ENCODE measurements at places on chromosomes 5 and 9.

DNA sequence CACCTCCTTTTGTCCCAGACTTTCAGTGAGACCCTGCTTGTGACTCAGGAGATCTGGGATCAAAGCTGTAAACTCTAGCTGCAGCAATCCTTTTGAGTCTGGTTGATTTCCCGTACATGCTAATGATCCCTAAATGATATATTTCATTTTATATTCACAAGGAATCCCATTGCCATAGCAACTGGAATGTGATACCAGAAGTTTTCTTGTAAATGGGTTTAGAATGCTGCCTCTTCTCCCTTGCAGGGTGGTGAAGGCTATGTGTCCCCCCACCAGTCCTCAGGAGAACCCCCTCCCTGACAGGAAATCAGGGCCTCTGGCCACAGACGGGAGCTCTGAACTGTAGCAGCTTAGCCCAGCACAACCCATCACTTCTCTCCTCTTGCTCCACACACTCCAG lies 215.0 kb downstream of the FSTL4 start:
- DNase-seq, result no peak

- DNase-seq, result no peak
These were observed 28.1 kb upstream of the TCF7 start for GRCh38 chr5:134086225-134086942.

DNA sequence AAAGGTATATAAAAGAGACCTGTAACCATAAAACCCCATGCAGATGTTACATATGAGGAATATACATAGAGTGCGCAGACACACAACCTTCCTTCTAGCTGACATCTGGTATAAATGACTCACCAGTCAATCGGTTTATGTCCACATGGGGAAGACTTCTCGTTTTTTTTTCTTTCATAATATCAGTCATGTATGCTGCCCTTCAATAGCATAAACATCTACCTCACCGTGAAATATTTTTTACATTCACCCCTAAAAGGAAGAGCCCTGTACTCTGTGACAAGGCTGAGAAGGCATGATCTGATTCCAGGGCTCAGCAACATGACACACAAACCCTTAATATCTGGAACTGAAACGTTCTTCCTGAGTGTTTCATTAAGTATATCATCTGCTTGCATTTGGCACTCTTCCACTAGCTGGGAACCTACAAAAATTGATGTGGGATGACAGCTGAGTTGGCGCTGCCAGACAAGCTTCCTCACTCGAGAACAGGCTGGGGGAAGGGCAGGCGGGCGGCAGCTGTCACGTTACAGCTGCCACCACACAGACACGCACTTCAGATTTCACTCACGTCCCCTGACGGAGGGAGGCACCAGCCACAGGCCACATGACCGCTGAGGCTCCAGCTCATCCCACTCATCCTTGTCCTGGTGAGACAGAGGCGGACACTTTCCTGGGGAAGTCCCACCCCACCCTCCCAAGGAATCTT lies 74.2 kb downstream of the SHB start:
- peak; percentile 93 for DNase-seq

DNA sequence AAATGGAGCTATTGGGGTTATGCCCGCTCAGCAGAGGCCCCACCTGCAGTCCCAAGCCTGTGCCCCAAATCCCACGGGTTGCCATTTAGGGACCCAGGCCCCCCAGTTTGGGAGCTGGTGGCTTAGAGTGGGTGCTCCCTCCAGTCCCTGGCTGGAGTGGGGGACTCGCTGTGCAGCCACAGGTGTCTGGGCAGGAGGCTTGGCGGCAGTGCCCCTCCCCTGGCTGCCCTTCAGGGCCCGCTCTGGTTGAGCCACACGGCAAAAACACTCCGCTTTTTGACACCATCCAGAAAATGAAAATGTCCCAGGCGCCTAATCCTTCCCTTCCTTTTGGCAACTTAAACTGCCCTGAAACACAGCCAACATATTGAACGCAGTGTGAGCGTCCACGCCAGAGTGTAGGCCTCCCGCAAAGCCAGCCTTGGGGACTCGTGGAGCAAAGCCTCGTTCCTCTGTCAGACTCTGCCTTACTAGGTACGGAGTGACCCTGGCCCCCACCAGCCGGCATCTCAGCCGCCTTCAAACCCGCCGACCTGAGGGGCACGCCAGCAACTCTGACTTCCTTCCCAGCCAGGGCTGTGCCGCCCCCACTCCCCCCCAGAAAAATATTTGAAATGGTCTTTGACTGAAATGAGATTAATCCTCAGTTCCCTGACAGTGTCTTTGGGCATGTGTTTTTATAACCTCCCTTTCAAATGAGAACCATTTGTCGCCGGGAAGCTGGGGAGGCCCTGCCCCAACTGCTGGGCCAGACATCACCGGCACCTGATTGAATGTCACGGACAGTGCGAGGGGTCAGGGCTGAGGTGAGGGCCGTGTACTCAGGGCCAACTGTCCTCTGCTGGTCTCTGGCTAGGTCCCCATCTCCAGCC lies 98.5 kb upstream of the LMX1B start:
- DNase-seq, result no peak

DNA sequence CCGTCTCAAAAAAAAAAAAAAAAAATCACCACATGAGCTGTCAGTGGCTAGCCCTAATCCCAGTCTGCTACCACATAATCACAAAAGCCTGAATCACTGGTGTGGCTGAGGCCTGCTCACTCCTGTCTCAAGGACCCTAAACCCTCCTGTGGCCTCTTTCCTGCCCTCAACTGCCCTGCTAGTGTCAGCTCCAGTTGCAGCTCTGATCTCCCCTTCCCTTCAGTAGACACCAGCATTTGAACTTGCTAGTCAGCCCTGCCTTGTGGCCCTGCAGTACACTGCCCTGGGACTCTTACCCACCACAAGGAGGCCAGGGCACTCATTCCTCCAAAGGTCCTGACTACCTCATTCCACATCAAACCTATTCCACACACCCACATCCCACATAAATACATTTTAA lies 9.5 kb upstream of the P4HA2 start:
- DNase-seq, result no peak

DNA sequence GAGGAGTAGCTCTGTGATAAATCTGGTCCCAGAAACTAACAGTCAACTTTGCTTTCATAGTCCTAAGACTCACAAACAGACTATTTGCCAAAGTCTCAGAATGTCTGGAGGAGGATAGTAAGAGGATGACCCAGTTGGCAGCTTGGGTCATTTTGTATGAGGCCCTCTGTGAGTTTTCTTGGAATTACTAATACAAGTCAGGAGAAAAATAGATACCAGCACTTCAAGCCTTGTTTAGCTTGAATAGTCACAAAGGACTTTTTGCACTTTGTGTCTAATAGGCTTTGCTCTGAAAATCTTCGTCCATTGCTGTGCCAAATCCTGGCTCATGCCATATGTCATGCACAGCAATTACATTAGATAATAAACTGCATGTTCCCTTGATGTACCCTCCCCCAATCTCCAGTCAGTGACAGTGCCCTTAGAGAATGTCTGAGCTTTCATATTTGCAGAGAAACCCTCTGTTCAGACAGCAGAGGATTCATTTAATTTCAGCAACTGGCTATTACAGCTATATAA lies 612.8 kb downstream of the CSNK1G3 start:
- DNase-seq, result no peak

DNA sequence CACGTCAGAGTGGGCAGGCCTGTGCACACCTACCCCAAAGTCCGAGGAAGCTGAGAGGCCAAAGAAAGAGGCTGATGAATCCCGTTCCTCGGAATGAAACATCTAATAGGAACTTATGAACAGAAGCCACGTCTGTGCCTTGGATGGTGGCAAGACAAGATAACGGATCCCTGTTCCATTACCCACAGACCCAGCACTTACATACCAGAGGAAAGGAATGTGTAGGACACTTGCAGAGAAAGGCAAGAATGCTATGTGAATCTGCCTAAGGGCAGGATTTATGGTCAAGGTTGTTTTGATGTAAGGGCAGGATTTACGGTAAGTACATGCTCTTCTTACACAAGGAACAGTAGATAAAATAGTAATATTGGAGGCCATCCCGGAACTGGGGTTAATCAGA lies 93.2 kb downstream of the WDR41 start:
- no peak for DNase-seq

GRCh38 chr9:4979239-4979638 lies 5.8 kb upstream of the JAK2 start:
- no peak for DNase-seq

GRCh38 chr5:145723516-145723915 lies 111.6 kb downstream of the PRELID2 start:
- DNase-seq, result no peak

- no peak for DNase-seq
These were observed 20.1 kb upstream of the KIF4B start for GRCh38 chr5:154993461-154993860.

GRCh38 chr9:35932735-35933134 lies 23.4 kb downstream of the SPAAR start:
- DNase-seq, result no peak

GRCh38 chr5:115588640-115589039 lies 13.6 kb downstream of the TICAM2 start:
- DNase-seq, result no peak

GRCh38 chr9:72464857-72465592 lies 56.4 kb upstream of the TMC1 start:
- DNase-seq, result no peak

- DNase-seq, result no peak
These were observed 285.4 kb downstream of the MAST4 start for GRCh38 chr5:66881480-66882161.

- DNase-seq, result no peak
These were observed 686 bp downstream of the BRD9 start for GRCh38 chr5:891837-892393.

GRCh38 chr9:122366074-122366660 lies 4.7 kb upstream of the PTGS1 start:
- DNase-seq, result no peak

GRCh38 chr9:27248702-27249101 lies 48.2 kb downstream of the EQTN start:
- DNase-seq, result no peak

DNA sequence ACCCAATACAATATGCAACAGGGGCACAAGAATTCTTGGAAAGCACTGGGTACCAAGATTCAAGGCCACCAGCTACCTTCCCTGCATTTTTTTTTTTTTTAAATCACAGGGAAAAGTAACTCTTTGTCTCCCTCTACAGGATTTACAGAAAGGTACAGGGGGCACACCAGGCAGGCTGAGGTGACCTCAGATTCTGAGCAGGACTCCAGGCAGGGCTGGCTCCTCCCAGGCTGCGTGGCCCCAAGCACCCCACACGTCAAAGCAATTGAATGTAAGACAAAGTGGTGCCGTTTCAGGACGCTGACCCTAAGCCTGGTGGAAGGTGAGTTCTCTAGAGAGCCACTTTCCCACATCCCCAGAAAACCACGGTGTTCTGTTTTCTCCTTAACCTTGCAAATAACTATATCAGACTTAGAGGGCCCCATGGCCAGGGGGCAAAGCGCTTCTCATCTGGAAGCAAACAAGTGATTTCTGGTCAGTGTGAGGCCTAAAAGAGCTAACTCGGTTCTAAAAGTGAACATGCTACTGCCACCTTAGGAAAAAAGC lies 222.6 kb downstream of the ROR2 start:
- DNase-seq, result no peak

DNA sequence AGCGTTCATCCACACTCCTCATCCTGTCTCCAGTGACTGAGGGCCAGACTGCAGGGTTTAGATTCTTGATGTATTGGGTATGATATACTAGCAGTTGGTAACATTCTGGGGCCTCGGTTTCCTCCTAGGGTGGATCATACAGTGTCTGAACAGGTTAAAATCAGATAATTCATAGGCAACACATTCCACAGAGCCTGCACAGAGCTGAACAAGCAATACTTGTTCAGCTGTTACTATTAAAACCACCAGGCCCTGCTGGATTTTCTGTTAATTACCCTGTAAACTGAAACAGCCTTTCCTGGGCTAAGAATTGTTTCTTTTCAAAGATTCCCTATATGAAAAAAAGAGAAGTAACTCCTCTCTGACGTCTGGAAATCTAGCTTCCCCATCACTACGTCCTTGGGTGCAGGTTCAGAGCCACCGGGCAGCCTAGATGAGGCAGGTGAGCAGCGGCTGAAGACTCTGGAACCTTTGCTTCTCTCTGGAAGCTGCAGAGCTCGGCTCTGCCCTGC lies 1313.5 kb upstream of the WWC1 start:
- no peak for DNase-seq

- DNase-seq, result no peak
These were observed 10.3 kb downstream of the IPPK start for GRCh38 chr9:92659601-92660000.

GRCh38 chr9:135422341-135422944 lies 57.1 kb upstream of the PPP1R26 start:
- no peak for DNase-seq

DNA sequence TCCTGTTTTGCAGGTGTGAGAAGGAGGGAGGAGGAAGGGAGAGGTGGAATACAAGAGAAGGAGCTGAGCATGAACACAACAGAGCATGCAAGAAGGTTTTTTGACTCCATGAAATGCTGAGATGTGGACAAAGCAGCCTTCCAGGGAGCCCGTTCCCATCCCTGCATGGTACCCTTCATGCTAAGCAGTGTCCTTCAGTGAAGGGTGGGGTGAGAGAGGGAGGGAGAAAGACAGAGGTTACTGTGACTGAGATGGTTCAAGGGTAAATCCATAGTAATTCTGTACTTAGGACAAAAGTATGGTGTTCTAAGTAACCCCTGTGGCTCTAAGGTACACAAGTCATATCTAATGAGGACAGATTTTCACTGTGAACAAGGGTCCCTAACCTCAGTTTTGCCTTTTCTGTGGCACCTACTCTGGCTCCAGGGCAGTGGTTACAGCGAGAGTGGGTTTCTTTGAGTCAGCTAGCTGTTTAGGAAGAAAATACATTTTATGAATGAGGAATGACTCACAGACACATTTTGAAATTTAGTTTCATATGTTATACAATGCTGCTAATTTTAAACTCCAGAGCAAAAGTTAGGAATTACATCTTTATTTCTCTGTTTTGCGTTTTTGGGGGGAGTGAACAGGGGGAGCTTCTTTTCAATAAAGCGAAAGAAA lies 184.9 kb upstream of the SLC12A2 start:
- DNase-seq, result no peak

- DNase-seq, result no peak
These were observed 105.3 kb downstream of the SLIT3 start for GRCh38 chr5:169195601-169196000.

- DNase-seq, result no peak
These were observed 23.8 kb downstream of the GLRA1 start for GRCh38 chr5:151900891-151901290.

DNA sequence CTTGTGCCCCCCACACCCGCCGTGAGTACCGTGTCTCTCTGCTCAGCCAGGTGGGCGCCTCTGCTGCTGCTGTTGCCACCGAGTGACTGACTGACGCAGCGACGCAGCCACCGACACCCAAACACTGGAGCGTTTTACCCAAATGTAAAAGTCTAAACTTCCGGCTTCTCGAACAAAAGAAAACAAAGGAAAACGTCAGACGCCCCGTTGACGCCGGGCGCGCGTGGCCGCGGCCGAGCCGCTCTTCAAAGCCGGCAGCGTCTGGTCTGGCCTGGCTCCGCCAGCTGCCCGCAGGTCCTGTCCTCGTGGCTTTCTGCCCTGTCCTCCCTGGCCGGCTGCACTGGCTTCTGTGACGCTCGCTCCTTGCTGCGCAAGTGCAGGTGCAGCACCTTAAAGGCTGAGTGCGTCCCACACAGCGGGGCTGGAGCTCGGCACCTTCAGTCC lies 41.4 kb upstream of the CLPTM1L start:
- DNase-seq, result peak; percentile 74

GRCh38 chr9:114300846-114301797 lies 21.8 kb upstream of the ORM1 start:
- no peak for DNase-seq
